ENCODE measurements at places on chromosomes 5 and 9.

DNA sequence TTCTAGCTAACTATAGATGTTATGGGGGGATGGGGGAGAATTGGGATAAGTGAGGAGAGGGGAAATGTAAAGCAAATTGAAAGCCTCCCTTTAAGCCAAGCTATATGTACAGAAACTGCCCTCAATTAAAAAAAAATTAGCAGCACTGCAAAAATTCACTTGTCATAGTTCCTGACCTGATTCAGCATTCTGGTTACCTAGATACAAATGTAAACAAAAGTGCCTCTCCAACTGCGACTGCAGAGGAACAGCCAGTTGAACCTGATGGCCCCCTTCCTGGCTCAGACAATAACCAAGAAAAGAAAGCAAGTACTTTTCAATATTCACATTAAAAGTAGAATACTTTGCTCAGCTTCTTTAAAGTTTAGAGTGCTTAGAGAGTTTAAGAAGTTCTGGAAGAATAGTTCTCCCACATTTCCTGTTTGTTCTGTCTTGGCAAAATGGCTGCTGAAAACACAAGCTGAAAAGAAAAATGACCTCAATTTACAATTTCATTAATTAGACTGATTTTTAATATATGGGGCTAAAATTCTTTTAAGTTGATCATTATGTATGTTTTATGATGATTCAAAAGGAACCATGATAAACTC, 1.5 kb downstream of the FAM81B start:
- ATAC-seq = peak; percentile 57

DNA sequence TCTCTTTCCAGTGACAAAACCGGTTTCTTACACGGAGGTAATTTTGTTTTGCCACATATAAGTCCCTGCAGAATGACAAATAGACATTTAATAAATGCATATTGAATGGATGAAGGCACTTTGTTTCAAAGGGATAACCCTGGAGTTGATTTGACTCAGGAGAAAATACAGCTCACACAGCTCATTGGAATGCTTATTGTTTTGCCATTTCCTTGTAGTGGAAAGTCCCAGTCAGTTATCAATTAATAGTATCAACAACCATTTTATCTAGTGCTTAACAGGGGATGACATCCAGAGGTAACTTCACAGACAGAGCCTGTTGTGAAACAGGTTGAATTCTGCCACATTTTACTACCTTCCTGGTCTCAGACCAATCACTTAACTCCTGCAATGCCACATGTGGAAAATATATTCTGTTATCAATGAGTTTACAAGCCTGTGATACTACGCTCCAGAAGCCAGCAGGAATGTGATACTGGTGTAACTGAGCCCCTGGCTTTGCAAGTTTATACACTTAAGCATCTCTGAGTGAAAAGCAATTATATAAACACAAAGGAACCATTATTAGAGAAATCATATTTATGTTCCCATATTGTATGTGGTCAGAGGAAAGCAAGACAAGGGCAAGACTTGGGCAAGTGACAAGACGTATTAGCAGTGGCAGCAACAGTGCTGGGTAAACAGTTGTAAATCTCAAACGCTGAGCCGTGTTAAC, 123.1 kb upstream of the ANKRD55 start:
- ATAC-seq = no peak

DNA sequence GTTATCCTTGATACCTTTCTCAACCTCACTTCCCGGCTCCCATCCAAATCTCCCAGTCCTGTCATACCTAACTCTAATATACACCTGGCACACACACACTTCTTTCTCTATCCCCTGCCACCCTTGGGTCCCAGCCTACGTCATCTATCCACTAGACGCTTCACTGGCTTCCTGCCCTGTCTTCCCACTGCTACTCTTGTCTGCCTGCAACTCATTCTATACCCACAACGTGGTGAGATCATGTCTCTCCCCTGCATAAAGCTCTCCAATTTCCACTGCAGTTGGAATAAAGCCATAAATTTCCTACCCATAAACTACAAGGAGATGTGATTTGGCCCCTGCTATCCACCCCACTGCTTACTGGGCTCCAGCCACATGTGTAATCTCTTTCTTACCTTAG, 93.5 kb downstream of the JMY start:
- no peak for ATAC-seq

GRCh38 chr5:12095808-12096281, 191.6 kb upstream of the CTNND2 start:
- ATAC-seq = no peak

DNA sequence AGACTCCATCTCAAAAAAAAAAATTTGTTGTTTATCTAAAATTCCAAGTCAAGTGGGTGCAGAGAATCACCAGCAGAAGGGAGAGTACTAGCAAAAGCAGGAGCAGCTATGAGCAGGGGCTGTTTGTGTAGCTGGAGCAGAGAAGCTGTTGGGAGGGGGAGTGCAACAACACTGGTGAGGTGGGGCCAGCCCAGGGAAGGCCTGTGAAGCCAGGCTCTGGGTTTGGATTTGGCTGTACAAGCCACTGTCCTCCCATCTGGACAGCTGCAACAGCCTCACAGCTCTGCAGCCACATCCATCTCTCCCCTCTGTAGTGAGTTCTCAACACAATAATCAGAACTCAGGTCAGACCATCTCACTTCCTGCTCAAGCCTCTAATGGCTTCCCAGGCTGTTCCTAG, 59.4 kb downstream of the TMOD1 start:
- no peak for ATAC-seq

DNA sequence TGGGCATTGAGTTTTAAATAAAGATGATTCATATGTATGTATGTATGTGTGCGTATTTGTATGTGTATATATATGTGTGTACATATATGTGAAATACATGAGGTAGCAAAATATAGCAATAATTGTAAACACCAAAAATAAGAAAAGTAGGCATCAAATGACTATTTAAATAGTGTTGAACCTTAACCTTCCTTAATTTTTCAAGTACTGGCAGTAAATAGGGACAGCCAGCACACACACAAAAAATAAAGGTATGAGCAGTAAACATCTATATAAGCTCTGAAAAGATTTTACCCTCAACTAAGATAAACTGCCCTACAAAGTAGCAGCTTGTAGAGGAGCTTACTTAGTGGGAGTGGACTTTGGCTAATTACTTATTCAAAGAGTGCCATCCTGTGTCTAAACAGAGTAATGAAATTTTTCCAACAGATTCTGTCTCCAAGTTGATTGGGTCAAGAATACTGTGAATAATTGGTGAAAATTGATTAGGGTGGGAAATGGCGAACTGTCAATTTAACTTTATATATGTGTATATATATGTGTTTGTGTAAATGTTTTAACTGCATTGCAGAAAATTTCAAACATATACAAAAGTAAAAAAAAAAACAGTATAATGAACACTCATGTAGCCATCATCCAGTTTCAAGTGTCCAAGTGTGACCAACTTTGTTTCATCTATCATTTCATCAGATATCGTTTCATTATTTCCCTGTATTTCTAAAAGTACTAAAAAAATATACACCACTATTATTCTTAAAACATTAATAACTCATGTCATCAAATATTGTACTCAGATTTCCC, 2.0 kb upstream of the ADAMTS6 start:
- ATAC-seq = peak; percentile 56

GRCh38 chr9:135109650-135110049, 22.2 kb downstream of the OLFM1 start:
- ATAC-seq = no peak

DNA sequence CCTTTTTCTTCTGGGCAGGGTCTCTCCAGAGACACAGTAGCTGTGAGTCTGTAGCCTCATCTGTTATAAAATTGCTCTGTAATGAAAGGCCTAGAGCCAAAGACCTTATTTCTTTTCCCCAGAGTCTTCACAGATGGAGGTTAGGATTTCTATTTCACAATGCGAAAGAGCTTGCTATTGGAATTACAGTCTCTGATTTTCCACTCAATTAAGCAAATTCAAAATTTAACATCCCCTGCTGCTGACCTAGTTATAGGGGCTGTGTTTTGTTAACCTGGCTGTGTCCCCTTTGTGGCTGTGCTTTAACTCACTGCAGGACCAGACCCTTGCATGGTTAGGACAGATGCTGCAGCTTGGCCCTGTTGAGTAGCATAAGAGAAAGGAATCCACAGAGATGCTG, 190.3 kb upstream of the NMUR2 start:
- no peak for ATAC-seq

DNA sequence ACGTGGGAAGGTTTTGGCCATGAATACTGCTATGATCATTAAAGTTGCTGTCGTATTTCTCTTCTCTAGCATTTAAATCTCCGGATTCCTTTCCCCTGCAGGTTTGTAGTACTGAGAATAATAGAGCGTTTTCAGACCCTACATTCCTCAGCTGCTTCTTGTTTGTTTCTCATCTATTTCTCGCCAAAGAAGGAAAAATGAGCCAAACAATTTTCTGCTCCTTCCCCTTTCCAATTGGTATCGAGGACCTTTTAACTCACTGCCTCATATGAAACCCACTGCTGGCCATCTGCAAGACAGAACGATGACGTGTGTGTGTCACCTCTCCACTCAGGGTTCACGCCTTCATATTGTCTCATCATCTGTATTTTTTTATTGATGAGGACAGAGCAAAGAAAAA, 689.4 kb upstream of the WWC1 start:
- ATAC-seq = no peak

DNA sequence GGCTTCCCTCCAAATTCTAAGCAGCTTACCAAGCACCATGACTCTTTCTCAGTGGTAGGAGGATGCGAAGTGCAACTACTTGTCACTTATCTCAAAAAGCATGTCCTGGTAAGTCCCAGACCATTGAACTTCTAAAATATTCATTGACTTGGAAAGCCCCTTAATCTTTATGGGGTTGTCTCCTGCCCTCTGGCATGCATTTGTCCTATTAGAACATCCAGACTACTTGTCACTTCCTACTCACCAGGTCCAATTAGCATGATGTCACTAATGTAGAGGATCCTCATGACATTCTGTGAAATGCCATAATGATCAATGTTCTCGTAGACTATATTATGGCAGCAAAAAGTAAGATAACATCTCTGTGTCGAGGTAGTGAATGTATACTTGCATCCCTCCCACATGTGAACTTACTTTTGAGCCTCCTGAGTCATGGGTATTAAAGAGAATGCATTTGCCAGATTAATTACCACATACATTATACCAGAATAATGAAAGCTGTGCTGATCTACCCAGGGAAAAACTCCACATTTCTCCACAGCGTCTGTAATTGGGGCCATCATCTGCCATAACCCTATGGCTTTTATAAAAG, 63.5 kb upstream of the RAD23B start:
- ATAC-seq = no peak

GRCh38 chr5:148177207-148177606, 8.9 kb downstream of the SPINK14 start:
- ATAC-seq = no peak

- peak; percentile 96 for ATAC-seq
Measured at GRCh38 chr5:10595672-10596309, 31.9 kb downstream of the ANKRD33B start.

- ATAC-seq = no peak
Measured at GRCh38 chr5:127085796-127086195, 12.5 kb upstream of the C5orf63 start.

DNA sequence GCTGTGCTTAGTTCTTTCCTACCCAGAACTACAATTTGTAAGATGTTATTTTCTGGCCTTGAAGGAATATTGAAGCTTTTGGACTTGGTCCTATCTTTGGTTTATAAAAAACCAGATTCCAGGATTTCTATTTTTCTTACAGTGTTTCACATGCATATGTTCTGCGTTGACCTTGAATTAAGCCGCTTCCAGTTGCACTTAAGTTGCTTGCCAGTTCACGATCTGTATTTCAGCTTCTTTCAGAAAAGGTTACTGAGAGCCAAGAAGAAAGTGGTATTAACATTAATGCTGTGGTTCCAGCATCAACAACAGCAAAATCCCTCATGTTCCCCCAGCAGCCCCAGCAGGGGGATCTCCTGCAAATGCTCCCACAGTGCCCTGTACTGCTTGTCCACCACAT, 156.4 kb upstream of the ADAMTS16 start:
- ATAC-seq = no peak

- ATAC-seq = no peak
Measured at GRCh38 chr5:143019157-143019556, 249.0 kb downstream of the ARHGAP26 start.

DNA sequence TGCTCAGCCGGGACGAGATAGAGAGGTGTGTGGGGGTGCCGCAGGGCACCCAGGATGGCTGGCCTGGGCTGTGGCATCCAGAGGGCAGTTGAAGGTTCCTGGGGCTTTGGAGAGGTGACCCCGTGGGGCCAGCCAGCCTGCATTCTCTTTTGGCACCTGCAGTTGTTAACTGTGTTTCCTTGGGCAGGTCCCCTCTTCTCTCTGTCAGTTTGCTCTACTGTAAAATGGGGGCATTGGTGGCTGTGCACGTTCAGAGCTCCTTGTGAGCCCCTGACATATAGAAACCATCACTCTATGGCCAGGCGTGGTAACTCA, 8.5 kb downstream of the ZDHHC12 start:
- ATAC-seq = no peak

- no peak for ATAC-seq
Measured at GRCh38 chr9:103942200-103942599, 151.9 kb upstream of the SMC2 start.

- ATAC-seq = no peak
Measured at GRCh38 chr5:126780165-126780827, 3.4 kb downstream of the LMNB1 start.

DNA sequence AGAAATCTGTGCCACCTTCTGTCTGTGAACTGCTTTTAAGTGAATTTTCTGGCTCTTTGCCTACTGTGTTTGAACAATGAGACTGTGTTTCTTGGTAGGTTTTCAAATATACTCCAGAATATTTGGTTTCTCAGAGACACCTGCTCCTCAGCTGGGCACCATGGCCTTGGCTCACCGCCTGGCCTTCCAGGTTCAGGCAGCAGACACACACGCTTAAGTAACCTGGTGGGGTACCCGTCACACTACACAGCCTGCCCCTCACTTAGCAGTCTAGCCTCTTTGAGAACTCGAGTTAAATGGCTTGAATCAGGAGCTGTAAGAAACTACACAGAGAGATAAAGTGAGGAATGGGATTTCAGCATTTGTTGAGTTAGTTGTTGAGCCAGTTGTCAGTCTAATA, 530.5 kb downstream of the MTRR start:
- no peak for ATAC-seq

DNA sequence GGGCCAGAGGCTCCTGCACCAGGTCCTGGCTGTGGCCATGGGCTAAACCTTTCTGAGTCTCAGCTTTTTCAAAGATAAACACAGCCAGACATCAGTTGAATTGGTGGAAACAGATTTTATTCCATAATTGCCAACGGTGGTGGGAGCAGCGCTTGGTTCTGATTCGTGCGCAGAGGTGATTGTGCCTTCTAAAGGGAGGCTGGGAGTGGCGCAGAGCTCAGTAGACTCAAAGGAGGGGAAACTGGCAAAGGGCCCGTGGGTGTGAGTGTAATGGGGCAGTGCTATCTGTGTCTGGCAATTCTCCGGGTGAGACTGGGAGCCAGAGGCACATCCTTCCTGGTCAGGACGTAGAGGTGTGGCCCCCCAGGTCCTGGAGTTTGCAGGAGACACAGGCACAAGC, 169.4 kb upstream of the PPP1R26 start:
- no peak for ATAC-seq
